ENCODE measurements at places on chromosomes 1 and 21. TPM values are rescaled to one million over a fixed set of nuclear protein-coding genes. Genes with fewer than 3 reads are reported as not detected.

GRCh38 chr1:151165281-151165737 is 393 bp downstream of the LYSMD1 start:
- no peak for DNase-seq

- no peak for DNase-seq
These were observed 19.4 kb upstream of the CLIC6 start for GRCh38 chr21:34649400-34649799.

DNA sequence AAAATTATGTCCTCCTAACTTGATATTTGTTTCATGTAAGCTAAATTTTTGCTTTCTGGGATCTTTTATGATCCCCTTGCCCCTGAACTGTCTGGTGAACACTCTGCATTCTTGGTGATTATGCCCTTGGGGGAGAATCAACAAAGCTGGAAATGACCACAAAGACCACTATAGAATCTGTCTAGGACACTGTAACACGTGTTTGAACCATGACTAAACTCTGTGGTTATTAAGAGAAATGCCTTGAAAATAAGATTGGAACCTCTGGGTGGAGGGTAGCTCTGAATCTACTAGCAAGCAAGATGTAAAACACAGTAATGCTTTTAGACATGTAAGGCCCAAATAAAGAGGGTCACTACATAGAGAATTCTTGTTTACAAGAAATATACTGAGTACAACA is 237.5 kb downstream of the HMCN1 start:
- DNase-seq = peak; percentile 85

DNA sequence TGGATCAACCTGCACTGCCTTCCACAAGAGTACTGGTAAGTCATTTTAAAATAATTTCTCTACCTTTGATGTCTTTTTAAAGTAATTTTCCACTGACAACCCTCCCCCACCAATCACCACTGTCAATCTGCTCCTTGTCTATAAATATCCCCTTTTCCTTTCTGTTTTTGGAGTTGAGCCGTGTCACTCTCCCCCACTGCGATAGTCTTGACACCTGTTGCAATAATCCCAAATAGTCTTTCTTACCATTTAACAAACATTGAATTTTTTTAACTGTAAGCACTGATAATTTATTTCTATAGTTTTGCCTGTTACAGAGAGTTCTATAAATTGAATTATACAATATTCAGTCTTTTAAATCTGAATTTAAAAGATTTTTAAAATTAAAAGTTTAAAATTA is 420.9 kb downstream of the COL11A1 start:
- no peak for DNase-seq

DNA sequence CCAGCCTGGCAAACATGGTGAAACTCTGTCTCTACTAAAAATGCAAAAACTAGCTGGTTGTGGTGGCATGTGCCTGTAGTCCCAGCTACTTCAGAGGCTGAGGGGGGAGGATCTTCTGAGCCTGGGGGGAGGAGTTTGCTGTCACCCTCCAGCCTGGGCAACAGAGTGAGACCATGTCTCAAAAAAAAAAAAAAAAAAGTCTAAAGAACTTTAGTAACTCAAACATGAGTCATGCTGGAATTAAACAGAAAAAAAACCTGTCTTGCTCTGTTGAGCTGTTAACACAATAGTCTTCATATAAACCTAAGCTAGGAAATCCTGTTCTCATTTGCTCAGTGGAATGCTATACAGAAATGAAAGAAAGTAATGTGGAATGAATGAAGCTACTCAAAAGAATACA is 16.7 kb upstream of the DISP1 start:
- DNase-seq = peak; percentile 93

DNA sequence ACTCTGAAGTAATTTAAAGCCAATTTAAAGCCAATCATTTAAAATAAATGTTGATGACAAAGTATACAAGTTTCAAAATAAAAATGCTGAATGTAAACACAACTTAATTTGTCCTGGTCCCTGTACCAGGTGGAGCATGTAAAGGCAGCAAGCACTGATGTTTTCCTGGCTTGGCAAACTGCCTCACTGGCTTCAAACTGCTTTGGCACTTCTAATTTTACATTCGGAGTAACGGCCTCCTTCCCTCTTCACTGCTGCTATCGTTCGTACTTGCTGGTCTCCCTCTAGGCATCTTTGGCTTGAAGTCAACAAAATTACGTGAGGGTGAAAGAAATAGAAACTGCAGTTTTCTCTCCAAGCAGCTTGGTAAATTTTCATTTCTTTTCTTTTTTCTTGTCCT is 287.9 kb downstream of the LTN1 start:
- DNase-seq = no peak

DNA sequence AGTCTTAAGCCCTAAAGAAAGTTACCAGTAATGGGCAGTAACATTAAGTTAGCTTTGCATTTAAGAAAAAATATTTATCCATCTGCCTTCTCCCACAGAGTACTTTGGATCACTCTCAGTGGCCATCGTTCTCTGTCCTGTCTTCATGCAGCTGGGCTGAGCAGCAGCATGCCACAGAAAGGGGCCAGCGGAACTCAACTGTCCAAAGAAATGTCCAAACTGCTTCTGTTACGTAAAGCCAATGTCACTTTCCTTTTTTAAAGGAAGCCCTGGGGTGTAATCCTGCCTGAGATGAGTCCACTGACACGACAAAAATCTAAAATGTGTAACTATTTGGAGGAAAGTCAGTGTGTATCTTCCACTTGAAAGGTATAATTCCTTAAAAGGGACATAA is 291.6 kb downstream of the SMYD3 start:
- no peak for DNase-seq

GRCh38 chr1:23362218-23362713 is 7.4 kb downstream of the ZNF436 start:
- DNase-seq = no peak

- no peak for DNase-seq
These were observed 94.7 kb upstream of the GPR52 start for GRCh38 chr1:174352883-174353608.

DNA sequence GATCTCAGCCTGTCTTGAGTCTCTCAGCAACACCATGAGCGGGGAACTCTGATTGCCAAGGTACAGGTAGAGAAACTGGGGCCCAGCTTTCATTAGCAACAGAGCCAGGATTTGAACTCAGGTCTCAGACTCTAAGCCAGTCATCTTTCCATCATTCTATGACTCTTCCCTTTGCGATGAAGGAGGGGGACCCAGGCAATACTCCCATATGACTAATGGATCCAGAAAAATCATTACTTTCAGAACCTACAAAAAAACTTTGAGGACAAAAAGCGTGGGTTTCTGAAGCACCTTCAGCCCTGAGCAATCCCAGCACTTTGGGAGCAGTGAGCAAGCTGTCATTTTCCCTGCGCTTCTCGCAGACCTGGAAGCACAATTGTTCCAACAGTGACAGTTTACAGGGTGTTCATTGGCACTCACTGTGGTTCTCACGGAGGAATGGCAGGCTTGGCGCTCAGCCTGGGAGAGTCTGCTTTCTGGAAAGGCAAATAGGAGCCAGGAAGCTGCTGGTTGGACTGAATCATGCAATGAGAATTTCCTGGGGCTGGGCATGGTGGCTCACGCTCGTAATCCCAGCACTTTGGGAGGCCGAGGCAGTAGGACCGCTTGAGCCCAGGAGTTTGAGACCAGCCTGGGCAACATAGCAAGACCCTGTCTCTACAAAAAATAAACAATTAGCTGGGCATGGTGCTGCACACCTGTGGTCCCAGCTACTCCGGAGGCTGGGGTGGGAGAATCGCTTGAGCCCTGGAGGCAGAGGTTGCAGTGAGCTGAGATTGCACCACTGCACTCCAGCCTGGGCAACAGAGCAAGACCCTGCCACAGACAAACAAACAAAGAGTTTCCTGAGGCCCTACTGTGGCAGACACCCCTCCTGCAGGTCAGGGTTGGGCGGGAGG is 40.1 kb downstream of the SLC2A7 start:
- peak; percentile 63 for DNase-seq

DNA sequence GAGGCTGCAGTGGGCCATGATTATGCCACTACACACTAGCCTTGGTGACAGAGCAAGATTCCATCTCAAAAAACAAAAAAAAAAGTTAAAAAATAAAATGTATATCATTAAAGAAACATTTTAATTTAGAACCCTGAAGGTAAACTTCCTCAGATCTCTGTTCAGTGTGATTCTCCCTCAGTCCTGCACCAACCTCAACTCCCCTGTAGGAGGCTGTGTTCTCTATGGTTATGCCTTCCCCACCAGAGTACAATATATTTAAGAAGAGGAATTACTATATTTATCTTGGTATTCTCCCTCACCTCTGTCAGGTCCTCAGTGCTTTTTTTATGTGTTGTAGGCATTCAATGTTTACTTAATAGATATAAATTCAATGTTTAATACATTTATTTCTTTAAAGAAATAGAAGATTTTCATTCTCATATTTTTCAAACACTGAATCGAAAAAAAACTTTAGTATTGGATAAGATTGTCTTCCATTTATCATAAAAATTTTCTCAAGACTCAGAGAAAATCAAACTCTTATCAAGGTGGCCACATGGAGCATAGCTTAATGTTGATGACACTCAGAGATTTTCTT is 4.8 kb upstream of the LRRC8B start:
- DNase-seq = no peak

AMY1B gene
- total RNA-seq = not detected

STYXL2 gene
- total RNA-seq = not detected

AQP10 gene
- total RNA-seq = not detected

TRIM46 gene
- 9.1 TPM for total RNA-seq

Measured in kidney epithelial cell (primary cell).